ENCODE measurements at places on chromosomes 13 and 19.

DNA sequence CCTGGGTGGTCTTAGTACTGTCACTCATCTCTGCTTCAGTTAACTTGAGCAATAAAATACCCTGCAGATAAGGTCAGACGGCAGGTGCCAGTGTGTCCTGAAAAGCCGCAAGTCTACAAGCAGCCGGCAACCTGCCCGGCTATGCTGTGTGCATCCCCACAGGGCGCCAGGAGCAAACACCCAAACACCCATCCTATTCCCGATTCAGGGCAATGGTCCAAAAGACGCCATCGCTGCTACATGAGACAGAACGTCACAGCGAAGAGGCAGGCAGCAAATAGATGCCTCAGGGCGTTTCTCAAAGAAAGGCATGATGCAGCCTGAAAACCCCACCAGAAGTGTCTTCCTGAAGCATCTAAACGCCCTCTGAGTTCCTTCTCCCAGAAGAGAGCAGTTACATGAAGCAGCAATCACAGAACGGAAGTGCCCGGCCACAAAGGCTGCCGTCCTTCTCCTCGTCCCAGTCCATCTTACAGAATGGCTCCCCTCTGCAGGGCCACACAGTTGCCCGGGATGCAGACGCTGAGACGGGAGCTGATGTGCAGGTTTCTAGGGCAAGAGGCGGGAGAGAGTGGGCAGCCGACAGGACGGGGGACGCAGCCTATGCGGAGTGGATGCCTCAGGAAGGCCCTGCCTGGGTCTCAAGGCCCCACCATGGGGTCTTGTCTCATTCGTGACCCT, 35.1 kb downstream of the RASA3 start:
- DNase-seq, result no peak

- no peak for DNase-seq
These were observed 829 bp upstream of the ATCAY start for GRCh38 chr19:3879656-3880055.

DNA sequence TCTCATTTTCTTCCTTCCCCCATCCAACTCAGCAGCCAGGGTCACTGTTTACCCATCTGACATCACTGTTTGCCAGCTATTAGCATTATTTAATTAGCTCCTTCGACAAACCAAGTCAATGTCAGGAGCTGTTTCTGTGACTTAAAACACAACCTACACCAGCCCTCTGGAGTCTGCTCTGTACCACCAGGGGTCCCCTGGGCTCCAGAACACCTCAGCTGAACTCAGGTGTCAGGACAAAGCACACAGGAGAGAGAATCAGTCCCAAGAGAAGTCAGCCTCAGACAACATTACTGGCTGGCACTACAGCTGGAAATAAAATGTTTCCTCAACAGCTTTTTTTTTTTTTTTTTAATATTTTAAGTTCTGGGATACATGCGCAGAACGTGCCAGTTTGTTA, 45.1 kb downstream of the DCLK1 start:
- no peak for DNase-seq

- DNase-seq, result no peak
These were observed 95.7 kb downstream of the KCTD12 start for GRCh38 chr13:76790526-76790925.

- DNase-seq, result no peak
These were observed 125.7 kb upstream of the NBEA start for GRCh38 chr13:34816245-34816884.

DNA sequence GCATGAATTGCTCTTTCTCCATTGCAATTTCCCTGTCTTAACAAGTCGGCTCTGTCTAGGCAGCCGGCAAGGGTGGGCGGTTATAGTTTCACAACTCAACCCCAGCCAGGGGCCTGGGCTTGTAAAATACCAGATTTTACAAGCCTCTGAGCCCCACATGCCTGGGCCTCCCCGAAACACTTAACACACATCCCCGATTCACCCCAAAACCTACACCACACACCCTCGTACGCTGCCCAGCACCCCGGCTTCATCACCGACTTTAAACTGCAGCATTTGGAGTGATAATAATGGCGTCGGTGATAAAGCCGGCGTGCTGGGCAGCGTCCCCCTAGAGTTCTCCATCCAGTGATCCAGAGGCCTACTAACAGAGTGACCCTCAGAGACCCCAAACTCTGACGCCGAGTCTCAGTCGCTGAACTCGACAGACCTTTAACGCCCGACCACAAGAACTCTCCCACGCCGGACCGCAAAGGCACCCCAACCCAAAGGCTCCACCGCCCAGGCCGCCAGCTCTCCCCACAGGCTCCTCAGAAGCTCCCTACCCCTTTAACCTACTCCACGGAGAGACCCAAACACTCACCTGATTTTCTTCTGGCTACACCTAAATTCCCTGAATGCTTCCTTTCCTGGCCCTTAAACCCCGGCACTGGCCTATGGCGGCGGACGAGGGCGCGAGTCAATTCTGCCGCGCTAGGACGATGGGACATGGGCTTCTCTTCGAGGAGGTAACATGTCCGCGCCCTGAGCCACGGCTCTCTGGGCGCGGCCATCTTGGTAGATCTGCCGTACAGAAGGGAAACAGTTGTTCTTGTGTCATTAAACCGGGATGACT, at the start of gene ZNF649:
Gene ZNF649, minus strand, starts transcription at position 687 of the 835 bp plus-strand sequence. CDS start 4,910 bp downstream, outside the sequence.
- DNase-seq, result peak; percentile 69

DNA sequence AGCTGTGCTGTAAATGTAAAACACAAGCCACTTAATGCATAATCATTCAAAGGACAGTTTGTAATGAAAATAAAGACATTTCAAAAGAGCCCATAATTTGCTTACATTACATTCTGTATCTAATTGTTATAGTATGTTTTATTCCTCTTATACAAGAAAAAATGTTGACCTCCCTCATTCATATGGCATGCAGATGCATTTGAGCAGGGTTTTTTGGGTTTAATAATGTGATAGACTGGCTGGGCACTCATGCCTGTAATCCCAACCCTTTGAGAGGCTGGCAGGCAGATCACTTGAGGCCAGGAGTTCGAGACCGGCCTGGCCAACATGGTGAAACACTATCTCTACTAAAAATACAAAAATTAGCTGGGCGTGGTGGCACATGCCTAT, 11.6 kb upstream of the ARL11 start:
- DNase-seq, result no peak

DNA sequence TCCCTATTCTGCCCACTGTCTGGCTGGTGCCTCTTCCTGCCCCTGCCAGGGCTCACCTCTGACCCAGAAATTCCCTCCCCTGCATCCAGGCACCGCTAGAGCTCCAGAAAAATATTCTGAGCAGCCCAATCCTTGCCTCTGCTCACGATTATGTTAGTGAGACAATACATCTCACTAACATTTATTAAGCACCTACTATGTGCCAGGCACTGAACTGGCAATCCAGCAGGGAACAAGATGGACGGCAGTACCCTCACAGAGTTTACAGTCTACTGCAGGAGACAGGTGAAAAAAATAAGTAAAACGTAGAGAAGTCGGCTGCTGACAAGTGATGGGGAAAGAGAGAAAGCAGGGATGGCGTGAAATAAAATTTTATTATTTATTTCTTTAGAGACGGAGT, 5.5 kb downstream of the TINCR start:
- DNase-seq, result no peak

GRCh38 chr13:45362939-45363338, 22.0 kb upstream of the TPT1 start:
- no peak for DNase-seq

DNA sequence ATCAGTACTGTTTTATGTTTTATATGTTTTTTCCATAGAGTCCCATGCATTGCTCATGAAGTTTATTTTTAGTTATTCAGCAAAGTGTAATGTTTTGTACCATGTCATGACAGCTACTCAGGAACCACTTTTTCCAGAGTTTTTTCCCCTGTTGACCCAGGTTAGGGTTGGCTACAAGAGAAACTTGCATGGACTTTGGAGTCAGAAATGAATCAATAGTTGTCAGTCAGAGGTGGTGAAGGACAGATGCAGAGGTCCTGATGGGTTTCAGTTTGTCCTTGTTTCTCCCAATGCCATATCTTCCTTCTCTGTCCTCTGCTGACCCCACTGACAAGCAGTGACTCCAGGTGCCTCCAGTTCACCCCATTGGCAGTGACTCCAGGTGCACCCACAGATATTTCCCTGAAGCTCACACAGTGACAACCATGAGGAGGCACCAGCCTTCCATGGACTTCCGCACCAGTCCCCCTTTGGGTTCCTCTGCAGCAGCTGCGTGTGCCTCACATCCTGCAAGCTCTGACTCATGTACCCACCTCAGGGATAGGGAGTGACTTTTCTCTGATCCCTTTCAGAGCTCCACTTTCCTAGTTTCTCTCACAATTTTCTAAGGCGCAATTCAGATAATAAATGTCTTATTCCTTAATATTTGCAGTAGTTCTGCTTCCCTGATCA, 92.1 kb downstream of the AKAP11 start:
- DNase-seq, result no peak

- peak; percentile 49 for DNase-seq
These were observed 32.2 kb upstream of the TM9SF2 start for GRCh38 chr13:99469041-99469440.

GRCh38 chr13:64078025-64078424, 2662.4 kb upstream of the PCDH20 start:
- peak; percentile 7 for DNase-seq

DNA sequence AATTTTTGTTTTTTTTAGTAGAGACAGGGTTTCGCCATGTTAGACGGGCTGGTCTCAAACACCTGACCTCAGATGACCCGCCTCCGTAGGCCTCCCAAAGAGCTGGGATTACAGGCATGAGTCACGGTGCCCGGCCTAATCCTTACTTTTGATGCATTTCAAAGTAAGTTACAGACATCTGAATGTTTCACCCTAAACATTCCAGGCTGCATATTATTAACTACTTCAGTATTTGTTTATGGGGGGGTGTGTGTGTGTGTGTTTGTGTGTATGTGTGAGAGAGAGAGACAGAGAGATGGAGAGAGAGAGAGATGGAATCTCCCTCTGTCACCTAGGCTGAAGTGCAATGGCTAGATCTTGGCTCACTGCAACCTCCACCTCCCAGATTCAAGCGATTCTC, 13.1 kb downstream of the SULT2B1 start:
- no peak for DNase-seq

GRCh38 chr13:65932587-65933239, 1297.4 kb downstream of the PCDH9 start:
- no peak for DNase-seq

- no peak for DNase-seq
These were observed 17.3 kb upstream of the RELB start for GRCh38 chr19:44984005-44984404.

DNA sequence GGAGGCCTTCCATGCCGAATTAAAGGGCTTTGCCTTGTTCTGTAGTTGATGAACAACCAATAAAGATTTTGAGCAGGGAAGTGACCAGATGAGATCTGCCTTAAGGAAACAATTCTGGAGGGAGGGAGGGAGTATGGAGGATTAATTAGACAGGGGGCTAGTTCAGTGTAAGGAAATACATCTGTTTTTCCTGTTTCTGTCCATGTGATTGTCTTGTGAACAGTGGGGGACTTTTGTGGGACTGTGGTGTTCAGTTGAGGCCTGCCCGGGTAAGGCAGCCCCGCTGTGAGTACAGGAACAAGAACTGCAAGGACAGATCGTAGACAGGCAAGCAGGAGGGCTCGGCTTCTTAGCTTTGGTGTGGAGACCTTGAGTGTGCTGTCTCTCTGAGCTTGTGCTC, 59.0 kb downstream of the DGKH start:
- no peak for DNase-seq

DNA sequence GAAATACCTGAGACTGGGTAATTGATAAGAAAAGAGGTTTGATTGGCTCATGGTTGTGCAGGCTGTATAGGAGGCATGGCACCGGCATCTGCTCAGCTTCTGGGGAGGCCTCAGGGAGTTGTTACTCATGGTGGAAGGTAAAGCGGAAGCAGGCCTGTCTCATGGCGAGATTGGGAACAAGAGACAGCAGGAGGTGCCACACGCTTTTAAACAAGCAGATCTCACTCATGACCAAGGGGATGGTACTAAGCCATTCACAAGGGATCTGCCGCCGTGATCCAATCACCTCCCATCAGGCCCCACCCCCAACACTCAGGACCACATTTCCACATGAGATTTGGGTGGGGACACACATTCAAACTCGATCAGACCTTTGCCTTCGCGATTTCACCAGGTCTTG, 86.2 kb downstream of the ANKRD10 start:
- no peak for DNase-seq

DNA sequence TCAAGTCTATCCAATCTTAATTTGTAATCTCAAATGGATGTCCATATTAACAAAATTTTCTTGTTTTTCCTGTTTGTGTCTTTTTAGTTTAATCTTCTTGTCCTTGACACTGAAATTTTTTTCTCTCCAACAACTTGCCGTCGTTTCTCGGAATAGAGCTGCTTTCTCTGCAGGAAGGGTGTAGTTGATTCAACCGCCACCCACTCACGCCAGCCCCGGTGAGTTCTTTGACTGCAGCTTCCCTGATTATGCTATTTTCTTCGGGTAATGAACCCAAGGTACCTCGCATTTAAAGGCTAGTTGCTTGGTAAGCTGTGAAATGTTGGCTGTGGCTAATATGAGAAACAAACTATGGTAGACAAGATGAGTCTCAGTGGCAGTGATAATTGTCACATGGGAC, 72.2 kb downstream of the DPRX start:
- DNase-seq, result no peak

- DNase-seq, result no peak
These were observed 8.2 kb upstream of the INAFM1 start for GRCh38 chr19:47266401-47266941.

DNA sequence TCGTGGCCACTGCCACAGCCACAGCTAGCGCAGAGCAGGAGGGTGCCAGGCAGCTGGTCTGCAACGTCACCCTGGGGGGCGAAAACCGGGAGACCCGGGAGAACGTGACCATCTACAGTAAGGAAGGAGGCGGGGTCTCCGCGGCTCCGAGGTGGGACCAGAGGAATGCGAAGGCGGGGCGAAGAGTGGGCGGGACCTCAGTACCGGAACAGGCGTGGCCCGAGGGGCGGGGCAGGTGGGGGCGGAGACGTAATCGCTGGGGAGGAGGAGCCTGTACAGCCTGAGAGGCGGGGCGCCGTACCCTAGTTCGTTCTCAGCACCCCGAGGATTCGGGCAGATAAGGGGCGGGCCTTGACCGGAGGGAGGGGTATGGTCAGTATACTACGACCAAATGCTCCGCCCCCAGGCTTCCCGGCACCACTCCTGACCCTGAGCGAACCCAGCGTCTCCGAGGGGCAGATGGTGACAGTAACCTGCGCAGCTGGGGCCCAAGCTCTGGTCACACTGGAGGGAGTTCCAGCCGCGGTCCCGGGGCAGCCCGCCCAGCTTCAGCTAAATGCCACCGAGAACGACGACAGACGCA, 2.5 kb downstream of the ICAM5 start:
- no peak for DNase-seq

Data from NCI-H446 treated with DMSO at 0.1 percent for 48 hours (cell line).